ENCODE measurements at places on chromosomes 7 and 10.
A peak's percentile ranks its signal among the peaks of the same experiment; 100 is the strongest.

- DNase-seq, result peak; percentile 16
Measured at GRCh38 chr10:58514111-58514770, 1.6 kb downstream of the BICC1 start.

DNA sequence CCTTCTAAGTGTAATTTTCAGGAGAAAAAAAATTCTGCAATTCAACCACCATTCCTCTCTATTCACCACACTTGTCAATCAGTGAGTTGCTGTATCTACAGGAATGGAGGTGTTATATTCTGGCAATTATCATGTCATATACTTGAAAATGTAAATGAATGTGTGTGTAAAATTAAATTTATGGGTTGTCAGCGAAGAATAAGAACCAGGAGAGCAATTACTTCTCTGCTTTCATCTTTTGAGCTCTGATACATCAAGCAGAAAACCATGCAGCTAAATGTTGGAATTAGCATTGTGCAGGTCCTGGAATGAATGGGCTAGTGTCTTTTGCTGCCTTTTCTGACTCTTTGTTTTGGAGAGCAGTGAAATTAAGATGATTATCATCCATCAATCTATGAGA is 207.6 kb downstream of the FOXP2 start:
- DNase-seq, result no peak

DNA sequence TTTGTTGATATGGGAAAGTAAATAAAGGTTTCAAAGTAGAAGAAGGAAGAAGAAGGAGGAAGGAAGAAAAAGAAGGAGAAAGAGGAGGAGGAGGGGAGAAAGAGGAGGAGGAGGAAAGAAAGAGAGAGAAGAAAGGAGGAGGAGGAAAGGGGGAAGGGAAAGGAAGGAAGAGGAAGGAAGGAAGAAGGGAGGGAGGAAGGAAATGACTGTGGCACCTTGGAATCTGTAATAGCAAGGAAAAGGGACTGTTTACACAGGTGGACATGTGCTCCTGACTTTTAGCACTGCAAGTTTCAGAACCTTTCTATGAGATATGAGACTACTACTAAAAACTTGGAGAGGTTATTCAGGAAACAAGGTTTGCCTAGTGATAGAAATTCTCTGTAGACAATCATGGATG is 153.2 kb downstream of the BTAF1 start:
- no peak for DNase-seq

- DNase-seq, result peak; percentile 27
Measured at GRCh38 chr7:150322833-150323681, at the start of the genes ACTR3C and LRRC61. TSS of gene ACTR3C (minus strand) at chr7:150323545. CDS start at chr7:150295296, 28,249 bp downstream. TSS of gene LRRC61 (plus strand) at chr7:150323355. CDS start at chr7:150336862, 13,507 bp downstream.

- DNase-seq, result no peak
Measured at GRCh38 chr10:130882906-130883305, 428.6 kb downstream of the TCERG1L start.
